Stimulated activated CD4-positive, alpha-beta T cell treated with anti-CD3 and anti-CD28 coated beads, Interleukin-15, amount 100 ng/mL, for 48 hours (primary cell): ENCODE measurements at places on chromosomes 1 and 21.

GRCh38 chr1:25031601-25031965 lies 101.5 kb upstream of the RUNX3 start:
- DNase-seq: no peak

DNA sequence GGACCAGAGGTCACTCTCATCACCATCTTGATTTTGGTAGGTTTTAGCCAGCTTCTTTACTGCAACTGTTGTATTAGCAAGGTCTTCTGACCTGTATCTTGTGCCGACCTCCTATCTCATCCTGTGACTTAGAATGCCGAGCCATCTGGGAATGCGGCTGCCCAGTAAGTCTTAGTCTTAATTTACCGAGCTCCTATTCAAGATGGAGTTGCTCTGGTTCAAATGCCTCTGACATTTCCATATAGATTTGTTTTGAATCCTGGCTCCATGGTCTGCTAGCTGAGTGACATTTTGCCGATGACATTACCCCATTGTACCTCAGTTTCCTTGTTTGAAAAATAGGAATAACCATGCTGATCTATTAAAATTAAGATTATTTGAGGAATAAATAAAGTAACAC lies 193.9 kb upstream of the HMCN1 start:
- no peak for DNase-seq

DNA sequence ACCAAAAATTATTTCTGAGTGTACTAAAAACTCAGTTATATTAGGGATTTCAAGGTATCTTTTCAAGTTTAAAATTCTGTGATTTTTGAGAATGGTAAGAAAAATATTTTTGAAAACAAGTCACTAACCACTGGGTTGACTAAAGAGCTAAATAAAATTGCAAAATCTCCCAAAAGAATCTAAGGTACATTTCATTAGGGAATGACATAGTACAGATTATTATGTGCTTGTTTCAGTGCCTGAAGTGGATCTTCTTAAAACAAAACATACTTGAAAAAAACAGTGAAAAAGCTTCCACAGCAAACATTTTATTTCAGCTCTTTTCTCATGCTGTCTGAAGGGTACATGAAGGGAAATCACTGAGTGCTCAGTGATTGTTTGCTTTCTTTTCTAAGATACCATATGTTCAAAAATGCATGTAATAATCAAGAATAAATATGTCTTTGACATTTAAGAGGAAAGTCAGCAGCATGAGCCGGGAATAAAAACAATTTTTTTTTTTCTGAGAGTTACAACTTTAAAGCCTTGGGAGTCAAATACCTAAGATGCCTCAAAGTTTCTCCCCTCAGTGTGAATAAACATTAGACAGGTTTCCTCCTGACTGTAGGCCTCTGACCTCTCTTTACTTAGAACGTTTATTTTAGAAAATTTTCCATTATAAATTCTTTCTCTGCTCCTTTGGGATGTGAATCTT lies 200.7 kb downstream of the KCNT2 start:
- no peak for DNase-seq

- no peak for DNase-seq
Observed at GRCh38 chr21:18715606-18716005, 312.0 kb upstream of the TMPRSS15 start.

GRCh38 chr1:116164604-116165368 lies 53.6 kb downstream of the MAB21L3 start:
- no peak for DNase-seq

GRCh38 chr1:173496757-173497320 lies 19.7 kb downstream of the PRDX6 start:
- no peak for DNase-seq
